ENCODE measurements at places on chromosomes 5 and 9.

- no peak for DNase-seq
Observed at GRCh38 chr9:125758986-125759763, 12.0 kb downstream of the PBX3 start.

DNA sequence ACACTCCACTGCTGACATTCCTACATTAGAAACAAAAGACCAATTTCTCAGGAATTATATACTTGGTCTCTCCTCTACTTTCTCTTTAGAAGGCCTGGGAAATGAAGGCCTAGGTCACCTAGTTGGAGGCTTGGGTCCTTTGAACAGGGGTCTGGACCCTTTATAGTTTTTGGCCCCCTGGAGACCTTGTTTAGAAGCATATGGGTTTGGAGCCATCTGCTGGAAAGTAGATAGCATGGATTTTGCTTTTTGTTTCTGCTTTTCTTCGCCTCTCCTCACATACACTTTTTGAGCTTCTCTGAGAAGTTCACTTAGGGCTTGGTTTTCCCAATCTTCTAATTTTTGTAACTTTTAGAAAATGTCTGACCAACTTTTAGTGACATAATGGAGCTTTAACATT is 67.1 kb upstream of the CDK20 start:
- DNase-seq: no peak

DNA sequence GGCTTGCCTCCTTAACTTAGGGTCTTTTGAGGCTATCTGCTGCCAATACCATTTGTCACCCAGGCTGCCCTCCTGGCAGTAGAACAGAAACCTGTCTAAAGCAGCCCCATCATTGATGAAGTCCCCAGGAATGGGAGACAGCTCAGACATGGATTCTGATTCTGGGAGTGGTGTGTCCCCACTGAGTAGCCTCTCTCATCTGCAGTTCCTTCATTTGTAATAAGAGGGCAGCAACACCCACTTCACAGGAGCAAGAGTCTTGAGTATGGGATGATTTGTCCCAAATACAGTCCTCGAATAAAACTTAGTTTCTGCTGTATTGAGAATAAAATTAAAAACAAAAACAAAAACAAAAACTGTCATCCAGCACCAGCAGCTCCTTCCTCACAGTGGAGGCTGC is 167.6 kb downstream of the ASTN2 start:
- no peak for DNase-seq

DNA sequence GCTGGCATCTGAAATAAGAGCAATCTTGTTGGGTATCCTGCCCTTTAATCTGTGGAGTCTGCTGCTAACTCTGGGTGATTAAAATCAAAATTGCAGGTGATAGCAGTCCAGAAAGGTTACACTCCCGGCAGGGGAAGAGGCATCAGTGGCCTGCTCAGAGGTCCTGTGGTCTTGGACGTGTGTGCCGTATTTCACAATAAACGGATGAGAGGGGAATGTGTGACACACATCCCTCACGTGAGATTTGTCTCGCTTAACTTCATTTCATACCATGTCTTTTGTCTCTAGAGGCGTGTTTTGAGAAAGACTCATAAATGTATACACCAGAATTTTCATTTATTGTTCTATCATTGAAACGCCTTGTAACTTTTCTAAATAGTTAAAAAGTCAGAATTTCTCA is 36.6 kb downstream of the FAM240B start:
- DNase-seq: no peak

Measured in kidney epithelial cell (primary cell).